Hindlimb muscle (tissue), 1 donor: ENCODE measurements at places on chromosomes 3 and 15.

DNA sequence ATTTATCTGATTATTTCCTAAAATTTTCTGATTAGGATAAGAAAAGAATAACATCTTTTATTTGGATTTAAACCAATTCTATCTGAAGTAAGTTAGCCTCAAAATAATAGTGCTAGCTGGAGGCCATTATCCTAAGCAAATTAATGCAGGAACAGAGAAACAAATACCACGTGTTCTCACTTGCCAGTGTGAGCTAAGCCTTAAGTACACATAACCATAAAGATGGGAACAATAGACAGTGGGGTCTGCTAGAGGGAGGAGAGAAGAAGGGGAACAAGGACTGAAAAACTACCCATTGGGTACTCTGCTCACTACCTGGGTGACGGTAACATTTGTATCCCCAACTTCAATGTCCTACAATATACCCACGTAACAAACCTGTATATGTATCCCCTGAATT lies 31.3 kb upstream of the LYSMD4 start:
- DNase-seq, result no peak

- DNase-seq, result no peak
Measured at GRCh38 chr15:55912982-55913381, 80.4 kb downstream of the NEDD4 start.

DNA sequence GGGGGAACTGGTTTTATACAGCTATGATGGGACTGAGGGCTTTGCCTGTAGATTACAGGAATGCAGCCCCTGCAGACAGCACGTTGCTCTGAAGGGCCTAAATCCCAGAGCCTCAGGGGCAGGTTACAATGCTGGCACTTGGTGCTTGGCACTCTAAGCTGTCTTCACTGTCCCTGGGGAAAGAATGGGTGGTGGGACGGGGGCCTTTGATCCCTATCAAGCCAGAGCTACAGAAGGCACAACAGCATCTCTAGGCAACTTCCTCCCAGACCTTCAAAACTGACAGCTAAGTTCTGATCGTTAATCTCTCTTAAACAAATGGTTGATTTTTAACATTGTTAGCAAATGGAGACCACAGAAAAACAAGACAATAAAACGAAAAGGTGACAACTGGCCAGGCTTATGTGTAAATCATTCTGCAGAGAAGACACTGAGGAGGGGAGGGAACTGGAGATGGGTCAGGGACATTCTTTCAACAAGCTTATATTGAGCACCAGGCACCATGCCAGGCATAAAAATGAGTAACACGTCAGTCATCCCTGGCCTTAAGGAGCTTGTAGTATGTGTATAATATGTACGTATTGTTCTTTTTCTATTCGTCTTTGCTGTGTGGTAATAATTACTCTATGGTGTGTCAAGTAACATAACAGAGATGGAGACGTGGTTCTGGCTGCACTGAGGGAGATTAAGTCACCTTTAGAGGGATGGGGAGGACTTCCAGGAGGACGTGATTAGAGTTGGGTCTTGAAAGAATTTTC lies 49.1 kb downstream of the CA12 start:
- DNase-seq, result no peak

DNA sequence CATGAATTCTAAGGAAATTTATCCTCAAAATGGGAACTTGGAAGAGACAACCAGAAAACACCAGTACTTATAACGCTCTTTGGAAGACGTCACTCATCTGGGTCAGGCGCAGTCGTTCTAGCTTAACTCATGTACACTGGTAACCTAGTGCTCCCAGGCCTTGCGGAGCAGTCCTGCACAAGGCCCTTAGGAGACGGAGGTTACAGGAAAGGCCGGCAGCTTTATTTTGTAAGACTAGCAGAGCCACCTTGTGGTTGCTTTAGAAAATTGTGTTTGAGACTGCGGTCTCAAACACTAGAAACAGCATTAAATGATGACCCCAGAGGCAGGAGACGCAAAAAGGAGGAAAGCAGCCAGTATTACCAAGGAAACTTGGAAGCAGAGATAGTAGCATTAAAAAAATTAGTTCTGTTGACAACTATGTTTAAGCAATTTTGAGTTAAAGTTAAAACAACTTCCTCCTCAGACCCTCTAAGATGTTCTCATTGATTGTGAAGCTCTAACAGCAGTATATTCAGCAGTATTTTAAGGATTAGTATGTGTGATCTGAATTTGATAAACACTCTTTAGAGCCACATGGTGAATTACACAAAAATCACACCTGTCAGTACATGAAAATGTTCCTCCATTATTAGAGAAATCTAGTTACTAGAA lies 141.9 kb upstream of the C2CD4B start:
- DNase-seq, result peak; percentile 56

DNA sequence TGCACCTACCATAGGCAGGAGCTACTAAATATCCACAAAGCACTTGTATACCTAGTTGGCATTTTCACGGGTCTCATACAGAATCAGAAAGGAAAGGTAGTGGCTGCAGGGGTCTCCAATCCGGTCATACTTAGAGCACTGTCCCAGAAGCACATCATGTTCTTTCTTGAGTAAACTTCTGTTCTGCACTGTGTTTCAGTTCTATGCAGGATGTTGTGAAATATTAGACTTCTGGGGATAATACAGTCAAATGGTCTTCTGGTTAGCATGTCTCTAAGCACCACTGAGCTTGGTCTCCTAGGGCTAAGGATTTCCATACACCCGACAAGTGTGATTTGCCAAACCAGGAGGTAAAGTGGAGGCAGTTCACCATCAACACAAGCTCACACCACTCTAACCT lies 27.9 kb downstream of the MINDY4B start:
- DNase-seq, result no peak

GRCh38 chr3:13177236-13177635 lies 104.0 kb upstream of the IQSEC1 start:
- DNase-seq, result no peak

- DNase-seq, result no peak
Measured at GRCh38 chr3:188321258-188321657, 167.3 kb downstream of the LPP start.

GRCh38 chr3:58349792-58350626 lies 17.3 kb downstream of the PXK start:
- DNase-seq, result no peak

GRCh38 chr15:47409600-47409999 lies 307.7 kb upstream of the SEMA6D start:
- no peak for DNase-seq

DNA sequence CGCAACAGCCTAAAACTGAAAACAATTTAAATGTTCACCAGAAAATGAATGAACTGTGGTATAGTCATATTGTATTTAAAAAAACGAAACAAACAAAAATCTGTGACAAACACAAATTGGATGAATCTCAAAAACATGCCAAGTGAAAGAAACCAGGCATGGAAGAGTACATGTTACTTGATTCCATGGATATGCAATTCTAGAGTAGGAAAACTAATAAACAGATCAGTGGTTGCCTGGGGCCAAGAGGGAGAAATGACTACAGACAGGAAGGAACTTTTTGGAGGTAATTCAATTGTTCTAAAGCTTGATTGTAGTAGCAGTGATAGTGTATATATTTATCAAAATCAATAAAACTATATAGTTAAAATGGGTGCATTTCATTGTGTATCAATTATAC lies 16.8 kb downstream of the UBE3A start:
- no peak for DNase-seq
